Stimulated activated CD4-positive, alpha-beta T cell treated with anti-CD3 and anti-CD28 coated beads, Interleukin-12 subunit alpha, Interleukin-12 subunit beta, amount 100 ng/mL, for 24 hours (primary cell): ENCODE measurements at places on chromosomes 7 and 10.

- no peak for DNase-seq
Observed at GRCh38 chr10:69014171-69014570, 25.6 kb downstream of the KIFBP start.

- DNase-seq, result no peak
Observed at GRCh38 chr10:90738885-90739284, 119.0 kb downstream of the HTR7 start.

DNA sequence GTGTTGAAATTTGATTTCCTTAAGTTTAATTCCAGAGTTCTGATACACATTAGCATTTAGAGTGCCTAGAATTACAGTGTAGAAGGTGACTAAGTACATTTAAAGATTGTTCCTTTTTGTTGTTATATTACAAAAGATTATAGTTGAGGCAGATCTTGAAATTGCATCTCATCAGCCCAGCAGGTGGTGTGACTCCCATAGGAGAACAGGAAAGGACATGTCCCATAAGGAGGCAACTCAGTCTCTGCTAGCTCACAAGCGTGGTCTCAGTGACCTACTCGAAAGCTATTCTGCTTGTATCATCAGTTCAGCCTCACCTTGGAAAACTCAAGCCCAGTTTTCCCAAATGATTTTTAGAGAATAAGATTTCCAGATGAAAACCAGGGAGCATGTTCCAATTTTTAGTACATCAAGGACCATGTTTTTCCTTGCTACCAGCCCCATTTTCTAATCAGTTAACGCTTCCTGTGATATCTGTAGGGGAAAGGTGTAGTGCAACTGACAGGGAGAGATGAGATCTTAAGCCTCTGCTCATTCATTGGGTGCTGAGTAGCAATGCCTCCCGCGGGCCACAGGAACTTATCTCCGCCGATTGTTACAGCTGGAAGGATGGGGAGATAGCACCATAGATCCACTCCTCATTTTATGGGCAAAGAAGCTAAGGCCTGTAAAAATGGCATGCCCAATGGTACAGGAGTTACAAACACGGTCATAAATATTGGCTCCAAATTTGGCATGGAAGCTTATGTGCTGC is 1.1 kb upstream of the GNAI1 start:
- no peak for DNase-seq

DNA sequence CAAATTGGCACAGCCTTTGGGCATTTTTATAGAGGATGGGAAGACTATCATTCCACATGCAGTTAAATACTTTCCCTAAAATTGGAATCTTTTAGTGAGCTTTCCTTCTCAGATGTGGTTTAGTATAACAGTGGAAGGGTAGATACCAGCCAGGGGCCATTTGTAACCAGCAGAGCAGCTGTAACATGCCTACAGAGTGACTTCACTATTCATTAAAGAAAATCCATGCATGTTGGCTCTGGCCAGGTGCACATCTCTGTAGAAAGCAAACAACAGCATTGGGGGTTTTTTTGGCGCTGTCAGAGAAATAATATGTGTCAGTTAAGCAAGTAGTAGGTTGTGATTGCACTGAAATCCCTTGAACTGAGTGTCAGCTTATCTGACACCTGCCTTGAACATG is 115.6 kb downstream of the LHFPL3 start:
- DNase-seq, result no peak

DNA sequence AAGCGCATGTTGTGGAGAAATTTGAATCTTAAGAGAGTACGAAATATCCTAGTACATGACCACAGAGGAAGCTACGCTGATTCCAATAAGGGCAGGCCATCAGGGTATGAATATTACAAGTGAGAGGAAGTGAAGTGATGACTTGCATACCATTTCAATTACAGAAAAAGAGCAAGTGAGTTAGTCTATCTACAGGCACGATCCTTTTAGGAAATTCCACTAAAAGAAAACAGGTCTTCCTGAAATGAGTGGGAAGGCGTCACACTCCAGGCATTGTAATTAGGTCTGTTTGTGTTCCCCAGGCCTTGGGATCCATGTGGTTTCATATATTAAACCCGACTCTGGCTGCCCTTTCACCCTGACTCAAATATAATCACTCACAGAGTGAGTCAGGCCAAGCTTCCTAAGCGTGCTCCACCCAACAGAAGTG is 152.5 kb downstream of the SEMA3A start:
- DNase-seq, result no peak

DNA sequence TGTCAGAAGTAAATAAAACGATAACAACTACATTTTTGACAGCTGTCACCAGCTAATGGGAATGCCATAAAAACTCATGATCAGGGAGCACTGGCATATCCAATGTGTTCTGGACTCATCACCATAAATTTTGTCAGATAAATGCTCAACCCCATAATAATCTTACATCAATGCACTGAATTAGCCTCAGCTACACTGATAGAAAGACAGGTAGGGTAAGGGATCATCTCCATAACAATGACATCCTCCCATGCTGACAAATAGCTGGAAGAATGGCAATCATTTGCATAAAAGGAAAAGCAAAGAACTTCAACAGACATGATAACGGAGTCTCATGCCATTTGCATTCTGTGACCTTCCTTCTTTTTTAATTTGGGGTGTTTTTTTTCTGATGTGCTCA is 352.8 kb upstream of the PFKP start:
- DNase-seq, result no peak

- no peak for DNase-seq
Observed at GRCh38 chr7:131272086-131272485, 55.6 kb upstream of the MKLN1 start.
